Smooth muscle cell of the brain vasculature (primary cell): ENCODE measurements at places on chromosomes 12 and 14.
A peak's percentile ranks its signal among the peaks of the same experiment; 100 is the strongest.

GRCh38 chr14:77043177-77043983 lies 14.9 kb upstream of the IRF2BPL start:
- no peak for DNase-seq

GRCh38 chr12:118371321-118372282 lies 1.1 kb downstream of the TAOK3 start:
- DNase-seq: no peak

- DNase-seq: no peak
These were observed 31.8 kb downstream of the SLC8B1 start for GRCh38 chr12:113302886-113303640.

DNA sequence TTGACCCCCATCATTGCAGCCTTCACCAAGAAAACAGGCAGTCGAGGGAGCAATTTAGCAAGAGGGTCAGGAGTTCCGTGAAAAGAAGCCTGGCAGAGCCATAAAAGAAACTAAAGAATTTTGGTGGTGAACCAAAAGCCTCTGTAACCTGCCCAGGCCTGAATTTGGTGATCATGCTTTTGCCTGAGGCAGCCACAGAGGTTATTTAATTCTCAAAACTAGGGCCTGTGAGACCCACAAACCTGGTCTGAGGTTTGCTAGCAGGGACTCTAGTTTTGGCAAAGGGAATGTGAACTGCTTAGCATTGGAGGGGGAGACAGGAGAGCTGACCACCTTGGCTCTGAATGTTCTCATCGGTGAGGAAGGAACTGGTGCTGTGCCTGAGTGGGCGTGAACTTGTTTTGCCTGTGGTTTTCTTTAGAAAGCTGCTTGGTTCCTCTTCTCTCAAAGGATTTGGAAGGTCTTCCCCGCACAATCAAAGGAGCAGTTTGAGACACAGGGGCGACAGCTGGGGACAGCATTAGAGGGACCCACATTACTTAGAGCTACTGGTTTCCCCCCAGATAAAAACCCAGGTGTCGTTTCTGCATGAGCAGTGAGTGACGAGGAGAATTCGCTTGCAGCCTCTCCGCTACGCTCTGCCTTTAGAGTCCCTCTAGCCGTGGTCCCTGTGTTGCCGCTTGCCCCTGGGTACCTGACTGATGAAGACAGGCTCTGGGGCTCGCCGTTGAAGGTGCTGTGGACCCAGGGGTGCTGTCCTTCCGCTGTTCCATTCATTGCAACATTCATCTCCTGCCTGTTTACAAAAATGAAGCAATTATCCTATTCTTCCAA lies 12.6 kb upstream of the WNT5B start:
- no peak for DNase-seq

GRCh38 chr14:34981743-34982420 lies 910 bp upstream of the SRP54 start:
- DNase-seq: no peak

- no peak for DNase-seq
These were observed 73.2 kb downstream of the TTC6 start for GRCh38 chr14:37668646-37669045.

- no peak for DNase-seq
These were observed 27.3 kb downstream of the TTC5 start for GRCh38 chr14:20278414-20278813.

DNA sequence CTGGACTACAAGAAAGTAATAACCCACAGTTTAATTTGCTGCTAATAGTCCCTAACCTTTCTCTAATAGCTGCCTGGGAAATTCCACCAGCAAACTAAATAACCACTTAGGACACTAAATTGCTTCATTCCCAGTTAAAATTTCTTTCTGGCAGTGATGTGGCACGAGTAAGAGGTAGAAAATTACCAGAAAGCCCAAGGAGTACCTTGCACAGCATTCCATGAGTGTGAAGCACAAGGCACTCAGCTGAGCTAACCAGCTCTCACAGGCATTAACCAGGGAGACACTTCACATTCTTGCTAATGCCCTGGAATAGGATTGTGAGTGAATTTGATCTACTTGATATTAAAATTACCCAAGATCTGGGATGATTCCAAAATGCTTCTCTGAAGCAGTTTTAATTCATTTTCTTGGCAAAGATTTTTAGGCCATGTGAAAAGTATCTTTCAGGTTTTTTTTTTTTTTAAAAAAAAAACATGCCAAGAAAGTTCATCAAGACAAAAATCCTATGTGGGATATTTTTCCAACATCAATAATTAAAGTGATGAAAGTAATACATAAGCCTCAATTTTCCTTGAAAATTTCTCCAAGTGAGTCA lies 29.5 kb downstream of the TSPAN8 start:
- no peak for DNase-seq

DNA sequence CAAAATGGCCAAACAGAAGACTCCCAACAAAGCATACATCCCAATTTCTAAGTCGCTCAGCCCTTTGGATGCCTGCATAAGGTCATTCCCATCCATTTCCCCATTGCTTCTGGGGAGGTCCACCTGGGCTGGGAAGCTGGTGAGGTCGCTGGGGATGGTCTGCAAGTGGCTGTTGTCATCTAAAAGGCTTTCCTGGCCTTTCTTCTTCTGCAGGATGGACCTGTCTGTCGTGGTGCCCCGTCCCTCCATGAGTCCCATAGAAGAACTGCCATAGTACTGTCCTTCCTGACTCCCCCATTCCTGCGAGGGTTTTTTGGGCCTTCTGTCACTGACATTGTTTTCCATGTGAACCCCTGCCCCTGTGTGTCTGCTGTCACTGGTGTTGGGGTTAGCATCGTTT lies 221.1 kb downstream of the GLT1D1 start:
- DNase-seq: no peak

GRCh38 chr12:72234886-72235285 lies 37.3 kb upstream of the TRHDE start:
- no peak for DNase-seq

GRCh38 chr12:124878795-124879516 lies 15.3 kb upstream of the SCARB1 start:
- no peak for DNase-seq

DNA sequence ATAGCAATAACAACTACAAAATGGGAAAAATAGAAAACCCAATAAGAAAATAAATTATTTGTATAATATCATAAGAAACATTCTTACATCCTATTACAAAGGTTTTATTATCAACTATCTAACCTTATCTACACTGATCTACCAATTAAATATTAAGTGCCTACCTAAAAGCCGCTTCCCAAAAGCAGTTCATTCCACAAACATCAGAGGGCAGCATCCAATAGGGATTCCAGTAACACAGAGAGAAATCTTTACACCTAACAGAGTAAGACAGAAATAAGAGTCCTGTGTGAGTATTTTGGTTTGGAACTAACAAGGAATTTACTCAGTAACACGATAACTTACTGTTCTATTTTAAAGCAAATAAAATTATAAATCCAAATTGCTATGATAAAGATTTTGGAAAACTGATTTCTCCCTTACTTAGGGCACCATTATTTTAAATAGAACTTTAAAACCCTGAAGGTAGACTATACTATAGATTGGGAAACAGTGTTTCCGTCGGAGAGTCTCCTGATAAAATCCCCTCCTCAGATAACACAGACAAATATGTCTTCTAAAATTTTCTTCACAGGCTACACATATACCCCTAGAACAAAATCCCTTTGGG lies 15.0 kb downstream of the GXYLT1 start:
- DNase-seq: peak; percentile 55

GRCh38 chr14:99749142-99749541 lies 44.1 kb upstream of the EML1 start:
- no peak for DNase-seq

- DNase-seq: no peak
These were observed 3.9 kb upstream of the KRT79 start for GRCh38 chr12:52837781-52838608.

GRCh38 chr12:93894391-93895088 lies 217.4 kb downstream of the CRADD start:
- peak; percentile 18 for DNase-seq

DNA sequence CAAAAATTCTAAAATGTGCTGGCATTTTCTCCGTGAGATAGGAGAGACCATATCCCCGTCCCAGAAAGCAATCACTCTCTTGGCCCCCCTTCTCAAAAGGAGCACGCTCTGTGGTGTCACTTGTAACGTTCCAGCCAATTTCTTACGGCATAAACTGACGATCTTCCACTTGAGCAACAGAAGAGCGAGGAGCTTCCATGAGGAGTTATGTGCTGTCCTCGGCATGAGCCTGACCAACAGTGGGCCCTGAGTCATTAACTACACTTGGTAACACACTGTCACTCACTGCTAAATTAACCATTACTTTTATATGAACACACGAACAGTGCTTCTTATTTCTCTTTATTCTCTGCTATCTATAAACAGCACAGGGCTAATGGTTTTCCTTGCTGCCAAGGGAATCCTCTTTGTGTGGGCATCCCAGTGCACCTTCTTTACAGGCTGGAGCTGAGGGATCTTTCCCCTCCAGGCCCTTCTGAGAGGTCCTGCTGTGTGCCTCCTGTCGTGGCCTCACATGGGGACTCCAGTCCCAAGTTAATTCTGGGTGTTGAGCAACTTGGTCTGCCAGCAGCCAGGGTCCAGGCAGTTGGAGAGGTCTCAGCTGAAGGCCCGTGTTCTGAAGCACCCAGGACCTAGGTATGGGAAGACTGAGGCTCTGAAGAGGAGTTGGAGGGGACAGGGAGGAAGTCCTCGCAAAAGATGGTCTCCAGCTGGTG lies 9.4 kb downstream of the SLC6A13 start:
- no peak for DNase-seq

- no peak for DNase-seq
These were observed 12.5 kb upstream of the INF2 start for GRCh38 chr14:104676694-104677511.

- no peak for DNase-seq
These were observed 243.5 kb downstream of the TMEM132C start for GRCh38 chr12:128510511-128510910.

DNA sequence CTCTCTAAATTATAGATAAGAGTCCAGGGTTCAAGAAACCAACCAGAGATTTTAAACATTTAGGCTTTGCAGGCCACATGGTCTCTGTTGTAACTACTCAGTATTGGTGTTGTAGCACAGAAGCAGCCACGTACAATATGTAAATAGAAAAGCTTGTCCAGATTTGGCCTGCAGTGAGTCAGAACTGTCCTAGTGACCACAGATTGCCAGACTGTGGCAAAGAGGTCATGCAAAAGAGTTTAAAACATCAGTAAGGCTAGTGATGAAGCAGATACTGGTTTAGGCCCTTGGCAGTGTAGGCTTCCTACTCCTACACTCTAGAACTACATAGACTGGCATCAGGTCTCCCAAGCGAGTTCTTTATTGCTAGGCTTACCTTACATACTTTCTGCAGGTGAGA lies 117.6 kb upstream of the GARIN6 start:
- DNase-seq: no peak

DNA sequence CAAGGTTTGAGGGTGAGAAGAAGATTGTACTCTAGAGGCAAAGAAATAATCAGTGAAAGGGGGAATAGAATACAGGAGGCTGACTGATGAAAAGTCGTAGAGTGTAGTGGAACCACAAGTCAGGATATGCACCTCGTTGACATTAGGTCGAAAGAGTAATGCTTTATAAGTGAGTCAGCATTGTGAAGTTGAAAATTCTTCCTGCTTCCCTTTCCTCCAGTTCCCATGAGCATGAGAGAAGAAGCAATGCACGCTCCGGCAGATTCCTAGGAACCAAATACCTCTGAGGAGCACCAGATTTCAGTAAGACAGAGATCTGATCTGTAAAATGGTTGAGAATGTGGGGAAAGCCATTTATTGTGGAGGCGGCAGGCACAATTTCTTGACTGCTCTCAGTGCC lies 16.5 kb downstream of the CCER1 start:
- DNase-seq: no peak

GRCh38 chr12:122356192-122356635 lies 66.3 kb downstream of the CLIP1 start:
- DNase-seq: peak; percentile 36

DNA sequence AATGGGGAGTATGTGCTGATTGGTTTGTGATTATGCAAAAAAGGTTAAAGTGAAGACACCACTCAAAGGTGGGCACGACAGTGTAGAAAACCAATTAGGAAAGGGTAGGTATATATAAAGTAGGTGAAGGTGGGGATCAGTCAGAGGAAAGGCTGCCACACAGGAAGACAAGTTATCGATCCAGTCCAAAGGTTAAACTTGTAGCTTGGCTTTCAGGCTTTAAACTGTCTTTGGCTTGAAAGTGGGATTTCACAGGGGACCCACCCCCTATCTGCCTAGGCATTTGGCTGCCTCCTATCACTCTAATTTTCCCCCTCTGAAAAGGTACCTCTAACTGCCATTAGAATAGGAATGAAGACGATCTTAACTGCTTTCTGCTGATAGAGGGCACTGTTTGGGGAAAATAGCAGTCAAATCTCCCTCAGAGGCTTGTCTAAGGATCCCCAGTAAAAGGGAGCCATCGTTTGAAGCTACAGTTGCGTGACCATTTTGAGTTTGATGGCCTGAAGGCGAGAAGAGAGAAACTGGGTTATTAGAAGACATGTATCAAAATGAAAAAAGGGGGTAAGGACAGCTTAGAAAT lies 250.2 kb downstream of the GPHN start:
- no peak for DNase-seq

DNA sequence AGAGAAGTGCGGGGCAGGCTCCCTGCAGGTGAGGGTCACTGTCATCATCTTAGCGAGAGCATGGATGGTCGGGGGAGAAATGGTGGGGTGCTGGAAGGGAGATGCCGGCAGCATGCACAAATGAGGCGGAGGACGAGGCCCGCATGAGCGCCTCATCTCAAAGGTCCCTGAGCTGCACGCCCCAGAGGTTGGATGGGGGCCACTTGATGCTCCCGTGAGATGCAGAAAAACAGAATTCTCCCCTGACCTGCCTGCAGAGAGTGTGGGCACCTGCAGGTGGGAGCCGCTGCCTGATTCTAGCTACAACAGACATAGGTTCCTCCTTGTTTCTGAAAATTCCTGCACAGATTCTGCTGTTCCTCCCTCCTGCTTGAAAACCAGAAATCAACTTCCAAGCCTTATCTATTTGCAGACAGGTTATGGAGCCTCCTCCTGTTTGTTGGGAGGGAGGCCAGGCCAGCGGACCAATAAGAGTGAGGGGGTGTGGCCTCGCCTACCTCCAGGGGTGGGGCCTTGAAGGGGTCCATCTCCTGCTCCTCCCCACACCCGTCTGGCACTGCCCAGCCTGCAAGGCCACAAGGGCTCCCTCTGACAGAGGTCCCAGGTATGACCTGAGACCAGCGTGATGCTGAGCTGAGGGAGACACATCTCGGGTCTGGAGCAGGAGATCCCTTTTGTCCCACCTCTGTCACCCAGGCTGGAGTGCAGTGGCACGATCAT lies 67.2 kb downstream of the KDM2B start:
- no peak for DNase-seq
